ENCODE measurements at places on chromosomes 3 and 15.

- DNase-seq: no peak
These were observed 24.4 kb downstream of the TP63 start for GRCh38 chr3:189655617-189656016.

GRCh38 chr3:134482622-134483021 is 3.2 kb downstream of the ANAPC13 start:
- DNase-seq: no peak

DNA sequence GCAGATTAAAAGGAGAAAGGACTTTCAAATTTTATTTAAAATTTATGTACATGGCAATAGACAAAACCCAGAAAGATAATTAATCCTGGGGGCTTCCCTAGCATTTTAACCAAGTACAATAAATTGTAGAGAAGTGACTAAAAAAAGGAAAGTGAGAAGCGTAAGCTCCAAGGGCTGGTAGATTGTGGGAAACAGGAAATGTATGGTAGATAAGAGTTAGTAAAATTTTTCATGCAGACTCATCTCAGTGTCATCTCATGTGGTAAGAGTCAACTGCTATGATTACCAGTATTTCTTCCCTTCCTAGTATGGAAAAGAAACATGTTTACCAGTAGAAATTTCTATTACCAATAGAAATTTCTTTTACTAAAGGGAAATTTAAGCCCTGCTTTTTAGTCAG is 464.3 kb upstream of the AGTR1 start:
- no peak for DNase-seq

DNA sequence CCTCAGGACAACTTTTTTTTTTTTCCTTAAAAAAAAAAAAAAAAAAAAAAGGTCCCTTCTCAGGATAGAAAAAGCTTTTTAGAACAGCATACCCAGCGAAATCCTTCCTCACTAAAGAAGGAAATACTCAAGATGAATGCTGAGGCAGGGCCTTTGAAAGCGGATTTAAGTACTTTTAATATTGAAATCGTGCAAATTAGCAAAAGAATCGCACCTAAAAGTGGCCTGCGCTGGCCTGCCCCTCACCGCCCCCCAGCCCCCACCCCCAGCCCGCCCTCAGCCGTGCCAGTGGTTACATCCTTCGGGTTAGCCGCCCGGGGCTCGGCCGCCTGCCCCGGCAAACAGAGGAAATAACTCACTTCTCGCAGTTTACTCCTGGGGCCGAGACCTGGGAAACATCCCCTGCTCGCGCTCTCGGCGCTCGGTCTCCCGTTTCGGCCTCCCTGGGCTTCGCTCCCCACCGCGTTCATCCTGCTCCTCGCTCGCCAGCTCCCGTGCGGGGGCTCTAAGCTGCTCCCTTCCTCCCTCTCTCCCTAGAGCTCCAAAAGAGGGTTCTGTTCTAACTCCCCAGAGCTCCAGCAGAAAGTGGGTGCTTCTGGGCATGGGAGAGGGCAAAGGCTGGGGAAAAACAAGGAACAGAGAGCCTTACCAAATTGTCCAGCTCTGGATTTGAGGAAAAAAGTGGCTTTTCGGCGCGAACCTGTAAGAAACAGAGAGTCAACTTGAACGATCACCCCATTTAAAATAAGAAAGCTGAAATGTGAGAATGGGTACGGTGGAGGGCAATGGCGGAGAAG is 5.2 kb downstream of the MEIS2 start:
- no peak for DNase-seq

DNA sequence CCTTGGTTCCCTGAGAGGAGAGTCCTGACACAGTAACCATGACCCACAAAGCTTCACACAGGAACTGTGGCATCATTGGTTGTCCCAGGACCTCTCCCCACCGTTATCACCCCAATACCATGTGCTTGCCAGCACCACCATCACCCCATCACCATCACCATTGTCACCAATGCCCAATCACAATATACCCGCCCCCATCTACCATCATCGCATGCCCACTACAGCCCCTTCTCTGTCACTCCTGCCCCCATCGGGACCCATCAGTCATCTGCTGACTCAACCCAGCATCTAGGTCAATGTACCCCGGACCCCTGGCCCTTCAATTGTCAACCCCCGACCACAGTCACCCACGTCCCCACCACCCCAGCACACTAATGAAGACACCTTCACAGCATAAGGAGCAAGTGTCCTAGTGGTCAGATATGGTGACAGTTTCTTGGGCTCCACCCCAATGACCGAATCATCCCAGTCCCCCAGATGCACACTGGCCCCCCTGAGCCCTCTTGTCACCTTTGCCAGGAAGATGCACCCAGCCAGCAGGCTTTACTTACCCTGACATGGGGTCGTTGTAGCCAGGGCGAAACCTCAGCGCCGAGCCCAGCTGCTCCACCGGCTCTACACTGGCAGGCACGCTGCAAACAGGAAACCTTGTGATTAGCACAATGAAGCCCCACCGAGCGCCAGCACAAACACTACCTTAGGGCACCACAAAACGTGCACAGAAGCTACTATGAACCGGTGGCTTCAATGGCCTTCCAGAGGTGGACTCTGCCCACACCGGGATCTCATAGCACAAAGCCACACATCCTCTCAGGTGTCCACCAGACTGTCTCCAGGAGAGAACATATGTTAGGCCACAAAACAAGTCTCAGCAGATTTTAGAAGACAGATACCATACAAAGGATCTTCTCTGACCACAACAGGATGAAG is 25.1 kb downstream of the SHISA5 start:
- no peak for DNase-seq

- DNase-seq: no peak
These were observed 61.2 kb upstream of the MFGE8 start for GRCh38 chr15:88974392-88974791.

GRCh38 chr3:64187065-64187959 is 38.0 kb downstream of the PRICKLE2 start:
- DNase-seq: peak; percentile 79

DNA sequence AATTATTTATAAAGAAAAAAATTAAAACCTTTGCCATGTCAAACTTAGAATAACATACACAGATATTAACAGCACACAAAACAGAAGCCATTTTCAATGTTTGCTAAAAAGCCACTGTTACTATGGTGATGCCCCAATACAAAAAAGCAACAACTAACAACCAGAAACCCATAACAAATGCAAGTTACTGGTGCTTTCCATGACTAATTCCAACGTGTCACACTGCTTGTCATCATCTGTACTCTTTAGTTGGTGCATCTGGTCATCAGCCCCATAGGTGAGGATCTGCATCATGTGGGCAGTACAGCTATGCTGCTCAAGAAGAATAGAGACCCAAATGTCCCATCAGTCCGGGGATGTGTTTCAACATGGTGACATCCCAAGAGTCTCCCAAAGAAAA is 52.8 kb downstream of the ATP8B4 start:
- DNase-seq: no peak

GRCh38 chr3:191952609-191953008 is 491.6 kb downstream of the PYDC2 start:
- DNase-seq: no peak

DNA sequence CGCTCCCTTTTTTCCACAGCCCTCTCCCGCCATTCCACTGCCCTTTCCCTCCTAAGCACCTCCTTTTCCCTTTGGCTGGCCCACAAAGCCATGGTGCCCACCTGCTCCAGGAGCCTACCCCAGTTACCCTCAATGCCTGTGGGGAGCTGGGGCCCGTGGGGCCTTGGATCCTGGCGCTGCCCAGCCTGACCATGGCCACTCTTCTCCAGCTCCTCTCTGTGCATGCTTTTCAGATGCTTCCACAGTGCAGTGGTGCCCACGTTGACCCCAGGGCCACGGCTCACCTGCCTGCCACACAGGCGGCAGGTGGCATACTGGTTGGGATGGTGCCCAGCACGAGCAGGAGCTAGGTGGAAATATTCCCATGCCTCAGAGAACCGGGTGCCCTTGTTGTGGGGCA is 1.5 kb downstream of the ZBED2 start:
- no peak for DNase-seq

DNA sequence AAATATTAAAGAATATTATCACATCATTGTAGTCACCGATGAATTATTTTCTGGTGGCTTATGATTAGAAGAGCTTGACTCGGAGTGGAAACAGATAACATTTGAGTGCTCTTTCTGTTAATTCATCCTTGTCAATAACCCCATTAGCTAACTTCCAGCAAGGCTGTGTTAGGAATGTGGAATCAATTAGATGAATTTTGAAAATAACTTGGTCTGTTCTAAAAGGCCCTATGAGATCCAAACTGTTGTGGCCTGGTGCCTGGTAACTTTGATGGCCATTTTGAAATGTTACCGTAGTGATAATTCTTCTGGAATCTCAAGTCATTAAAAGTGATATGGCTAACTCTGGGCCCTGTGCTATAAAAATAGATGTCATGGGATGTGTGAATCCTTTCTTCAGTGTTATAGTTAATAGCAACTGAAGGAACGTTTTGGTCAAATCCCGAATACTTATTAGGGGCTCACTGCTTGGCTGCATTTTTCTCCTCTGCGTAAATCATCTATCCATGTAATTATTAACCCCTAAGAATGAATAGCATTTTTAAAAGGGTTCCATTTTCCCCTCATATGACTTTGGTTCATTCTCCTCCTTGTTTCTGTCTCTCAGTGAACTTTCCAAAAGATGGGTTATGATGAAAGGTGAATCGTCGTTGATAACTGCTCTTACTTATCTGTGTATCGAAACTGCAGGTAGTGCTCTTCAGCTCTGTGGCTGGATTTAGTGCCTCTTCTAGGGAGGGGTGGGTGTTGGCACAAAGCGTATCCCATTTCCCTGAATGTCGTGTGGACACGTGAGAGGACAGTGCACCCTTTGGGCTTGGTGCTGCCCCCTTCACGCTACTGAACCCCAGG is 82.7 kb downstream of the IGF1R start:
- DNase-seq: no peak

DNA sequence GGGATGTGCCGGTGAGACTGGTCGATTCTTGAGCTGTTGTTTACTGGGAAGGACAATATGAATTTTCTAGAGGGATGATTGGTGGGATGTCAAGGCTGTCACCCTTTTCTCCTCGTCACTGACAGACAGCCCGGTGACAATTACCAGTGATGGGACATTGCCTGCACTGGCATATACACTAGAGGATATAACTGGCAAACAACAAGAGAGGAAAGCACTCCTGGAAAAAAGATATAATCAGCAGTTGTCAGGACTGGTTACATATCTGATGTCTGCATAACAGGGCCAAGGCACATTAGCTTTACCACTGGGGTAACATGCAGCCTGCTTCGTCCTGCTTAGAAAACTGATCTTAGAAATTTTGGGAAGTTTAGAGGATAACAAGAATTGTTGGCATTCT is 131.1 kb downstream of the ROBO2 start:
- DNase-seq: no peak

DNA sequence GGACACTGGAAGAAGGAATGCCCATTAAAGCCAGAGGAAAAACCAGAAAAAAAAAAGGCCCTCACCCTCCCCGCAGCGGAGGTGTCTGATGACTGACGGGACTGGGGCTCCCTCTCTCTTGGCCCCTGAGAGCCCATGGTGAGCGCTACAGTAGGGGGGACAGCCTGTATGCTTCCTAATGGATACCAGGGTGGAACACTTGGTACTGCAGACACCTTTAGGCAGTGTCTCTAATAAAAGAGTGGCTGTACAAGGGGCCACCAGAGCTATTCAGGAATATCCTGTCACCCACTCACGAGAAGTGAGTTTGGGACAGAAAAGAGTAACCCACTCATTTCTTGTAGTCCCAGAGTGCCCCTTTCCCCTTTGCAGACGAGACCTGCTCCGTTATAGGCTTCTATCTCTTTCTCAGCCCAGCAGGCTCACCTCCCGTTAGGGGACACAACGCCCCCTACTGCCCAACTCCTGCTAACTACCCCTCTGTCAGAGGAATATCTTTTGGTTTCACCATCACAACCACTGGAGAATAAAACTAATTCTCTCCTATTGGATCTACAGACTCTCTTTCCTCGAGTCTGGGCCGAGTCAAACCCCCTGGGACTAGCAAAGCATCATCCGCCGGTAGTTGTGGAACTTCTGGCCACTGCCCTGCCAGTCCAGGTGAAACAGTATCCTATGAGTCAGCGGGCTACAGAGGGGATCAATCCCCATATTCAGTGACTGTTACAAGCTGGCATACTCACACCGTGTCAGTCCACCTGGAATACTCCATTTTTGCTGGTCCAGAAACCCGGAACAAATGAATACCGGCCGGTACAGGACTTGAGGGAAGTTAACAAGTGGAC is 40.8 kb downstream of the ZBTB11 start:
- no peak for DNase-seq

GRCh38 chr15:84633311-84634227 is 20.5 kb downstream of the WDR73 start:
- peak; percentile 36 for DNase-seq

DNA sequence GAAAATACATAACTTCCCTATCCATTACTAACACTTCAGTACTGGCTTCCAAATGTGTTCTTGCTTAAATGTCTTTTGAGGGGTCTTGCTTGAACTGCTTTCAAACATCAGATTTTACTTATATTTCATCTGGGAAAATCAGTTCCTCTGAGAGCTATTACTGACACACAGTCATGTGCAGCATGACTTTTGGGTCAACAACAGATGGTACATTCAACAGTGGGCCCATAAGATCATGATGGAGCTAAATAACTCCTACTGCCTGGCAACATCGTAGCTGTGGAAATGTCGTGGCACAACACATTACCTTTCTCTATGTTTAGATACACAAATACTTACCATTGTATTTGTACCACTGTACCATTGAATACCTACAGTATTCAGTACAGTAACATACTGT is 43.8 kb downstream of the WWTR1 start:
- no peak for DNase-seq

DNA sequence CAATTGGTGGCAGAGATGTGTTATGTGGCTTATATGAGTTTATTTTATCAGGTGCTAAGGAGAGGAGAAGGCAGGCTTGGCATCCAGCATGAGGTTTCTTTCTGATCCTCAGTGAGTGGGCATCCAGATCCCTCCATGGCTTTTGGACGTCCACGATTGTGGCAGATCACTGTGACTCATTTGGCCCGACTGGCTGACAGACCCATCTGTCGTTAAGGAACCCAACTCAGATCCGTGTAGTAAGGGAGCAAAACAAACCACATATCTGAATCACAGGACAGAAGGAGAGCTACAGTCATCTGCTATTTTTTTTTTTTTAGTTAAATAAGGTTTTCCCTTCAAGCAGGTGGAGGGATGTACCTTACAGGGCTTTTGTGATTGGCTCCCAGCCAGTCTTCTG is 197.0 kb upstream of the KCNH8 start:
- DNase-seq: no peak

- no peak for DNase-seq
These were observed 599.2 kb upstream of the ROBO1 start for GRCh38 chr3:80366808-80367548.

GRCh38 chr3:174409086-174409743 is 449.9 kb upstream of the NAALADL2 start:
- no peak for DNase-seq
